ENCODE measurements at places on chromosomes 2 and 18. TPM values are rescaled to one million over a fixed set of nuclear protein-coding genes. Genes with fewer than 3 reads are reported as not detected.

Gene DPY30
- 25.9 TPM for total RNA-seq

Gene KCNG2
- not detected for total RNA-seq

Gene LINC00305
- not detected for total RNA-seq

Gene DBI
- 194 TPM for total RNA-seq

Gene RIT2
- total RNA-seq, result not detected

Gene SCYGR4
- total RNA-seq, result not detected

Gene CAPN13
- 0.08 TPM for total RNA-seq

Measured in left lobe of liver (tissue), 2 donors.